NCI-H1436 (cell line): ENCODE measurements at places on chromosomes 2 and 18.

- DNase-seq = no peak
Measured at GRCh38 chr2:71559080-71559827, 105.9 kb downstream of the DYSF start.

- DNase-seq = no peak
Measured at GRCh38 chr2:165837122-165837521, 43.1 kb upstream of the GALNT3 start.

DNA sequence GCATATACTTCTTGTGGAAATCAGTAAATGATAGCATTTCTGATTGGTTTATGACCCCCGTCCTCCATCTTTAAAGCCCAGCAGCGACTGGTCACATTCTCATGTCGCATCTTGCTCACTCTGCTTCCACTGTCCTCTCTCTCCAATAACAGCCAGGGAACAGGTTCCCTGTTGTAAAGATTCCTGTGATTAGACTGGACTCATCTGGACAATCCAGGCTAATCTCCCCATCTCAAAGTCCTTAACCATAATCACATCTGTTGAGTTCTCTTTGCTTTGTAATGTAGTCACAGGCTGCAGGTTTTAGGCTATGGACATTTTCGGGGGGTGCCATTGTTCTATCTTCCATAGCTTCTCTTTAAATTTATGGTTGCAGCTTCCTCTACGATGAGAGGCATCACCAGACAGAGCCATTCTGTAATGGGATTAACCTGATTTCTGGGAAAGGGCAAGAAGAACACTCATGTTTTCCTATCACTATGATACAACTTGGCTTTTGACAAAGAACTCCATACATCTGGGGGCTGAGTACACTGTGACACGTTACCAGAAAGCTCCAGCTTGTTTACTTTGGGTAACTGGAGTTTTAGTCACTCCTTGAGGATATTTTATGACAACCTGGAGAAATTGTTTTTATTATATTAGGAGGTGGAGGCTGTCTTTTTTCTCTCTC is 159.0 kb downstream of the NYAP2 start:
- no peak for DNase-seq

DNA sequence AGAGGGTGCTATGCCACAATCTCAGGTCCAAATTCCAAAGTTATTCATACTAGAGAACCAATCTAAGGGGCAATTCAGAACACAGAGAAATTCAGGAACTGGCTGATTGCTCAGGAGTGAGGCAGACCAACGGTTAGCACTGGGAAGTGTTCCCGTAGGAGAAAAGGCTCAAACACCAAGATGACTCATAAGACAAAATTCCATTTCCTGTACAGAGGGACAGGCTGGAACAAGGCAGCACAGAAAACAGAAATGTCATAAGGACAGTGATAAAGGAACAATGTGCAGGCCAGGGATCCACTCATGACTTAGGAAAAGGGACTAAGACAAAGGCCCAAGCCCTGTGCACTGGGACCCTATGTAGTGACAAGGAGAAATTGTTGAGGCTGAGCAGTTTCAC is 54.2 kb downstream of the PDE1A start:
- DNase-seq = no peak

DNA sequence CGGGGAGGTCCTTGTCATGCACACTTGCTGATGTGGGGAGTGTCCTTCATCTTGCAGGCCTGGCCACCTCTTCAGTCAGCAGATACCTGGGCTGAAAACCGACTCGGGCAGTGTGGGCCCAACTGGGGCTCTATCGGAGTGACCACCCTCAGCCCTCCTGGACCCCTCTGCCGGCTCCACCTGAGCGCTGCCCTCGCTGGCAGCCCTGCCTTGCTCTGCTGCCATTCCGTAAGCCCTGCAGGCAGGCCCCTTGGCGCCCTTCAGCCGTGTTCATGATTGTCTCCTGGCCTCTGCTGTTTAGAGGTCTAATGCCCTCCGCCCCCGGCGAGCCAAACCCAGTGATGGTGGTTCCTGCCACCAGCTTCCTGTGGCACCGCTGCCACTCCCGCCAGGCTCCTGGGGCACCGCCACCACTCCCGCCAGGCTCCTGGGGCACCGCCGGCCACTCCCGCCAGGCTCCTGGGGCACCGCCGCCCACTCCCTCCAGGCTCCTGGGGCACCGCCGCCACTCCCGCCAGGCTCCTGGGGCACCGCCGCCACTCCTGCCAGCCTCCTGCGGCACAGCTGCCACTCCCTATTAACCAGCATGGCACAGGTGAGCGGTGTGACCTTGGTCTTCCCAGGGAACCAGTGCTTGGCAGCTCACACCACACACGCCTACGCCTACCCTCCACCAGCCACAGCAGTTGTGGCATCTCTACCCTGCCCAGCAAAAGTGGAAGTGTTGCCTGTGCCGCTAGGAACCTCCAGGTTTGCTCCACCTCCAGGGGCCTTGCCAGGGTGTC is 15.9 kb downstream of the CAPN10 start:
- no peak for DNase-seq

- DNase-seq = no peak
Measured at GRCh38 chr2:96207774-96208142, 869 bp downstream of the STARD7 start.

GRCh38 chr2:1542971-1543370 is 129.7 kb downstream of the TPO start:
- no peak for DNase-seq

GRCh38 chr2:162258686-162259085 is 15.4 kb upstream of the FAP start:
- DNase-seq = no peak

DNA sequence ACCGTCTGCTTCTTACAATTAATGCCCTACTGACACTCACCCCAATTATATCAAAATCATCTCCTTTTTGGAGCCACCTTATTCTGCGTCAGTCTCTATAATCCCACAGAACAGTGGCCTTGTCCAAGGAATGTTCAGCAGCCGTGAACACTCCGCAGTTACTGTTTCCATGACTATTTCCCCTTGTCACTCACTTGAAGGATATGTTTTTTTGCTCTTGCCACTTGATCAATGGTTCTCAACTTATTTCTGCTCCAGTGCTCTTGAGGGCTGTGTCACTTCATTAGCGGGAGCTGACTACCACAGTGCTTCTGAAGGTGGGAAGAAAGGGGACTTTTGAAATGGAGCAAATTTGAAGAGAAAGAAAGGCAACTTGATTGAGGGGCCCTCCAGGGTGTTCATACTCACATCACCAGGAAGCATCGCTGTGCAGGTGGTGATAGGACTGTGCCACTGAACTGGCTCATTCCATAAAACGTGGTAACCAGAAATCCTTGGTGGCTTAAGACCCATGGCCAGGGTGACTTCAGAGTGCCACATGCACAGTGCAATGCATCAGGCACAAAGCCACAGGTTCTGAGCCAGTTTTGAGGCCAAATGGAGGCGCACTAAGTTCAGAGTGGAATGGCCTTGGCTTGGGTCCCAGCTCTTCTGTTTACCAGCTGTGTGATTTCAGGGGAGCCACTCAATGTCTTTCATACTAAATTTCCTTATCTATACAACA is 320.6 kb upstream of the RAB12 start:
- no peak for DNase-seq

- no peak for DNase-seq
Measured at GRCh38 chr2:122704109-122704563, 948.7 kb downstream of the TSN start.

- DNase-seq = no peak
Measured at GRCh38 chr2:5592916-5593315, 99.3 kb upstream of the SOX11 start.

- DNase-seq = no peak
Measured at GRCh38 chr2:37357530-37357929, 13.1 kb downstream of the QPCT start.

GRCh38 chr2:59658906-59659635 is 894.4 kb downstream of the BCL11A start:
- no peak for DNase-seq

- no peak for DNase-seq
Measured at GRCh38 chr18:28789502-28789901, 612.6 kb upstream of the CDH2 start.

- no peak for DNase-seq
Measured at GRCh38 chr2:43438342-43438741, 157.5 kb downstream of the THADA start.

DNA sequence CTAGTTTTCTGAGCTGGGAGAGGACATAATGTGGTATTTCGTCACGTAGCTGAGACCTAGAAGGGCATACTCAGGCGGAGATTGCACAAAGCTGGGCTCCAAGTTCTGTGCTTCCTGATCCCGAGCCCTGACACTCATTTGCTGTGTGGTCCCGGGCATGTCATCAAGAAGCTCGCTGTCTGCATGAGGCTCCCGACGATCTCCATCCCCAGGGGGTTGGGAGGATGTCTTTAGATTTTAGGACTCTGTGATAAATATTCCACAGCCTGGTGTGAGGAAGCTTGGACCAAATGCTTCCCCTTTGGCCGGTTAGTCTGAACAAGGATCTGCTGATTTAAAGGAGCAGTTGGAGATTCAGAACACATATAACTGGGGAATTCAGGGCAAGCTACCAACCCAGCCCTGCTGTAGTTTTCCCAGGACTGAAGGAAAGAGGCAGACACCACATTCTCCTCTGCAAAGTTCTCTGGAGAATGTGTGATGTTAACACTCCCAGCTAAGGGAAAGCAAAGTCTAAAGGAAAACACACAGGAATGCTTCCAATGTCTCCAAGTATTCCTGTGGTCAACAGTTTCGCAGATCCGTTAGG is 2.3 kb downstream of the KCNE4 start:
- DNase-seq = no peak
